NCI-H2227 treated with DMSO at 0.1 percent for 48 hours (cell line): ENCODE measurements at places on chromosomes 5 and 9.

DNA sequence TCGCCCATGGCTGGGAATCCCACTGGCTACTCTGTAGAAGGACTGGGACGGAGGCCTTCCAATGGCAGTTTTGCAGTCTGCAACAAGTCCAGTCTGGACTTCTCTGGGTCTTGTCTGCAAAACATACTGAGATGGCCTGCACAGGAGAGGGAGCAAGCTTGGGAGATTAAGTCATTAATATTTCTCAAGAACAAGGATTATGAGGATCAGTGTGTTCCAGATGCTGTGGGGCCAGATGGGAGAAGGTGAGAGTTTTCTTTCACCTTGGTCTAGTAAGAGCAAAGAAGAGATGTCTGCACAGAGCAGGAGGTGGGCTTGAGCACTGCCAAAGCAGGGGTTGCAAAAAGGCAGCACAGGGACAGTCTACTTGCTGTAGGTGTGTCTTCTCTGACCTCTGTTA lies at the start of gene PDE6A:
Gene PDE6A (minus strand): TSS at position 128 of the 400 bp plus-strand sequence. CDS start 120 bp downstream, at position 8.
- no peak for DNase-seq

GRCh38 chr5:69364414-69364813 lies 4.9 kb downstream of the AK6 start:
- DNase-seq: peak; percentile 5

- DNase-seq: no peak
Observed at GRCh38 chr5:135557076-135557838, 21.5 kb upstream of the NEUROG1 start.

DNA sequence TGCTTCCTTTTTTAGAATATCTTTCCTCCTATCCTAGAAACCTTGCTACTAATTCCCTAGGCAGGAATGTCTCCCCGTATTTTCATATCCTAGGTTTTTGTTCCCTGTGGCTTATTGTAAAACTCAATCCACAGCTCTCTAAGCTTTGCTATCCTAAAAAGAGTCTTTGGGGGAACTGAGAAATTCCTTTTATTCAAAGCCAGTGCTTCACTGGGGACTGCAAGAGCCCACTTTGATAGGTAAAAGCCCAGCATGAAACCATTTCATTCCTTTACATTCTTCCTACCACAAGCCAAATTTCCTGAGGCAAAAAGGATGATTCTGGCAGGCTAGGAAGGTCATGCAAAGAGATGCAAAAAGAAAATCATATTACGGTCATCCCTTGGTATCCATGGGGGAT lies 5.8 kb upstream of the HACD4 start:
- DNase-seq: no peak

DNA sequence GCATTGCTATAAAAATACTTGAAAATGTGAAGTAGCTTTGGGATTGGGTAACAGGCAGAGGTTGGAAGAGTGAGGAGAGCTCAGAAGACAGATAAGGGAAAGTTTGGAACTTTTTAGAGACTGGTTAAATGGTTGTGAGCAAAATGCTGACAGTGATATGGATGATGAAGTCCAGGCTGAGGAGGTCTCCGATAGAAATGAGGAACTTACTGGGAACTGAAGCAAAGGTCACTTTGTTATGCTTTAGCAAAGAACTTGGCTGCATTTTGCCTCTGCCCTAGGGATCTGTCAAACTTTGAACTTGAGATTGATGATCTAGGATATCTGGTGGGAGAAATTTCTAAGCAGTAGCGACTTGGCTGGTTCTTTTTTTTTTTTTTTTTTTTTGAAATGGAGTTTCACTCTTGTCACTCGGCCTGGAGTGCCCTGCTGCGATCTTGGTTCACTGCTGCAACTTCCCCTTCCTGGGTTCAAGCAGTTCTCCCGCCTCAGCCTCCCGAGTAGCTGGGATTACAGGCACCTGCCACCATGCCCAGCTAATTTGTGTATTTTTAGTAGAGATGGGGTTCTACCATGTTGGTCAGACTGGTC lies 998.9 kb downstream of the TLE1 start:
- no peak for DNase-seq

- DNase-seq: no peak
Observed at GRCh38 chr9:126761274-126761673, 43.6 kb upstream of the ZBTB43 start.

GRCh38 chr5:120682851-120683250 lies 218.8 kb downstream of the PRR16 start:
- DNase-seq: no peak

GRCh38 chr5:149427374-149427773 lies 48.3 kb upstream of the IL17B start:
- no peak for DNase-seq

DNA sequence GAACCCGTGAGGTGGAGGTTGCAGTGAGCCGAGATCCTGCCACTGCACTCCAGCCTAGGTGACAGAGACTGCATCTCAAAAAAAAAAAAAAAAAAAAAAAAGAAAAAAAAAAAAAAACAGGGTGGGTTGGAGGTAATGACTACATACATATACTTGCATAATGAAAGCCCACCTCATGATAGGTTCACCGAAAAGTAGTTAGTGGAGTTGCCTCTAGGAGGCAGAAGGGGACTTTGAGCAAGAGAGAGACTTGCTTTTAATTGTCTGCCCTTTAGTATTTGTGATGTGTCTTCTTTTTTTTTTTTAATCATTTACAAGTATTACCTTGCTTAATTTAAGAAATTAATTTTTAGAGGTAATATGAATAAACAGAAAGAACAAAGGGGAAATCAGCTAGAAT lies 99.8 kb downstream of the PPARGC1B start:
- DNase-seq: no peak

GRCh38 chr5:9456435-9457042 lies 89.3 kb downstream of the SEMA5A start:
- DNase-seq: no peak

GRCh38 chr5:97412959-97413358 lies 229.9 kb upstream of the RIOK2 start:
- DNase-seq: no peak
